ENCODE measurements at places on chromosomes 12 and 14.
A peak's percentile ranks its signal among the peaks of the same experiment; 100 is the strongest.

DNA sequence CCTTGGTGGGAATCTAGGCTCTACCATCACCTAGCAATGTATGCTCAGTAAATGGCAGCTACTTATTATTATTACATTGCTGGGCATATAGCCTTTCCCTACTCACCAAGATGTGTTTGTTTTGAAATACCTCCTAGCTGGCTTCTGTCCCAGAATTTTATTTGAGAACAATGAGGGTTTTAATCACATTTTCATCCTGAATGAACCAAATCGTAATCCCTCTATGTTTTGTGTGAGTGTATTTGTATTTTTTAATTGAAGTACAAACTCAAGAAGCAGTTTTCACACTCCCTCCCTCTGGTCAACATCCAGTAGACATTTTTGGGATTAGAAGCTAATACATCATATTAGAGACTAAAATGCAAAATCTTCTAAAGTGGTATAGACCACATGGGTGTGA lies 7.6 kb downstream of the SLC7A8 start:
- DNase-seq: no peak

GRCh38 chr14:84937449-84937848 lies 592.5 kb upstream of the FLRT2 start:
- no peak for DNase-seq

DNA sequence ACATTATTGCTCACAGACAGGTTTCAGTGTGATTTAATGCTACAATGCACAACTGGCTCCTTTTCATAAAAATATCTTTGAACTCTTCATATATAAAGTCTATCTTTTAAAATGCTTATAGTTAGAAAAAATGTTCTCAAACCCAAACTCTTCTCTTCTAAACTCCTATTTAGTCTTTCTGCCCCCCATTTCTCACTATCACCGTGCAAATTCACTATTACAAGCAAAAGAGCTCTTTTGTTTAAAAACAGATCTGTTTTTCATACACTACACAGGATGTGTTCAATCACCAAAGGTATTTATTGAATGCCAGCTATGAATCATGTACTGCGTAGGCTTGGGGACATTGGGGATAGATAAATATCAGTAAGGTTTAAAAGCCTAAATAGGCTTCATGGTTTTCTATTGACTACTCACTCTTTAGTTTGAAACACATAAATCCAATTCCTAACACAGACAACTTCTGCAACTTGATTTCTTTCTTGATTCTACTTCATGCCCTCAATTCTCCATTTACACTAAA lies 692.3 kb downstream of the C12orf50 start:
- DNase-seq: no peak

GRCh38 chr14:100350986-100351385 lies 27.8 kb downstream of the SLC25A47 start:
- no peak for DNase-seq

GRCh38 chr12:12734054-12734453 lies 16.9 kb downstream of the CDKN1B start:
- no peak for DNase-seq

- no peak for DNase-seq
These were observed 306.8 kb upstream of the LRFN5 start for GRCh38 chr14:41299924-41300323.

GRCh38 chr14:56268673-56269072 lies 150.5 kb downstream of the PELI2 start:
- no peak for DNase-seq

GRCh38 chr12:61385771-61386170 lies 874.4 kb upstream of the USP15 start:
- no peak for DNase-seq

DNA sequence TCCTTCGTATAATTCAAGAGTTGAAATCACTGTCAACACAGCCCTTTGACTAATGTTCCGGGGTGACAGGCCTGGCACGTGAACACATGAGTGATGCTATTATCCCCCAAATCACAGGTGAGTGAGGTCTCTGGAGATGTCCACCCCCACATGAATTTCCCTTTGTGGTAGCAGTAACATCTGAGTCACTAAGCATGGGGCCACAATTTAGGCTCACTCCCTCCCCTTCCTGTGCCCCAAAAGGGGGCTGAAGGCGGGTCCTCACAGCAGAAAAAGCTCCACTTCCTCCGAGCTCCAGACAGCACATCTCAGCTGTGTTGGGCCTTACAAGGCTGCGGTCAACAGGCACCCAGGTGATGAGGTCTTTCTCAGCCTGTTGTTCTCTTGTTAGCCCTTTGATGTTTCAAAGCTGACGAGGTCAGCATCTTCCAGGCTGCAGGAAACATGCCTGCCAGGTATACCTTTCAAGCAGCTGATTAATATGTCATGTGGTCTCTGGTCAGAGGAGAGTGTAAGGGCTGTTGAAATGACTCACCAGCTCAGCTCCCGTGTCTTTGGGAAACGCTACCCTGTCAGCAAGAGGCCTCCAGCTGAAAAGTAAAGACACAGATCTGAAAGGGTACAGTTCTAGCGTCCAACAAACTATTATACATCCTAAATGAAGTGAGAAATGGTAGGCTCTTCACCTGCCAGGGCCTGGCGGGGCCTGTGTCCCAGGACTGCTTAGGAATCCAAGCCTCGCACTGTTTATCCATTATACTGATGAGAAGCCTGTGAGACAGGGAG lies 107.3 kb downstream of the ZFP36L1 start:
- no peak for DNase-seq

DNA sequence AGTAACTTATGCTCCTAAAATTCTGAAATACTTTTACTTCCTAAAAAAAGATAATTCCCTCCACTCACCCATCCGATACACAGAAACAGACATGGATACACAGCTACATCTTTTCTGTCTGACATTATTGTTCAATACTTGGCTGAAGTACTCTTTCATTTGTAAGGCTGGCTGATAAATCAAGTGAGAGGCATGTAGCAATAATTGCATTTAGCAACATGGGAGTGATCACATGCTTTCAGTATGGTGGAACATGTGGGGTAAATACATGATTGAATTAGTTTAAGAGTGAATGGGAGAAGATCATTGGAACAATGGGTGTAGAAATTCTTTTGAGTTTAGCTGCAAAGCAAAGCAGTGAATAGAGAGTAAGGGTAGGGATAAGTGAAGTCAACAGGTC lies 25.6 kb downstream of the PTPRQ start:
- DNase-seq: no peak

GRCh38 chr14:32633224-32633859 lies 304.2 kb downstream of the AKAP6 start:
- no peak for DNase-seq

DNA sequence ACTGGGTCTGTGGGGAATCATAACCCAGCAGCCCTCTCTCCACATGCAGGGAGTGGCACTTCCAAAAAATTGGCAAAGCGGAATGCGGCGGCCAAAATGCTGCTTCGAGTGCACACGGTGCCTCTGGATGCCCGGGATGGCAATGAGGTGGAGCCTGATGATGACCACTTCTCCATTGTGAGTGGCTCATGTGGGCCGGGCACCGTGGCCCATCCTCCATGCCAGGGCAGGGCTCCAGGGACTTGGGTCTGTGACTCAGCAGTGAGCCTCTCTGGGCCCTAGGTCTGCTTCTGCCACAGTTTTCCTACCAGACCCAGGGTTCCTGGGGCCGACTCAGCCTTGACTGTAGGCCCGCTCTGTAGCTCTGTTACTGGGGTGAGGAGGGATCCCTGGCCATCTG lies 2.2 kb downstream of the NPFF start:
- no peak for DNase-seq

- no peak for DNase-seq
These were observed 11.3 kb downstream of the C14orf132 start for GRCh38 chr14:96050482-96050881.

DNA sequence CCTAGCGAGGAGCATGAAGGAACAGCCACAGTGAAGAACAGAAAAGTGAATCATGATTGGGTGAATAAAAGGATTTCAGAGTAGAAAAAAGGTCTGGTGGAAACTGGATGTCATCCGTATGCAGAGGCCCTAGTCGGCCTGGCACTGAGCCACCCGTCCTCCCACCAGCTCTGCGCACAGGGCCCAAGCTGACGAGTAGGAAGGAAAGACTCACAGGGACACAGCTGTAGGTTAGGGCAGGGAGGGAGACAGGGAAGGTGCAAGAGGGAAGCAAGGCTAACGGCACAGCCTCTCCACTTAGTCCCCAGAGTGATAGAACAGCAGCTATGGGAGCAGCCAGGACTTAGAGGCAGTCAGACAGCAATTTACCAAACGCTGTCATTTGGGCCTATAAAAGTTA lies 112.6 kb downstream of the KCNK10 start:
- no peak for DNase-seq

- DNase-seq: no peak
These were observed 80.1 kb upstream of the PDZRN4 start for GRCh38 chr12:41108032-41108431.

- DNase-seq: no peak
These were observed 14.0 kb downstream of the NPC2 start for GRCh38 chr14:74478996-74479635.

GRCh38 chr14:78278464-78279250 lies 108.5 kb downstream of the NRXN3 start:
- DNase-seq: no peak

- peak; percentile 39 for DNase-seq
These were observed 2.4 kb upstream of the GPRC5D start for GRCh38 chr12:12954356-12954755.

DNA sequence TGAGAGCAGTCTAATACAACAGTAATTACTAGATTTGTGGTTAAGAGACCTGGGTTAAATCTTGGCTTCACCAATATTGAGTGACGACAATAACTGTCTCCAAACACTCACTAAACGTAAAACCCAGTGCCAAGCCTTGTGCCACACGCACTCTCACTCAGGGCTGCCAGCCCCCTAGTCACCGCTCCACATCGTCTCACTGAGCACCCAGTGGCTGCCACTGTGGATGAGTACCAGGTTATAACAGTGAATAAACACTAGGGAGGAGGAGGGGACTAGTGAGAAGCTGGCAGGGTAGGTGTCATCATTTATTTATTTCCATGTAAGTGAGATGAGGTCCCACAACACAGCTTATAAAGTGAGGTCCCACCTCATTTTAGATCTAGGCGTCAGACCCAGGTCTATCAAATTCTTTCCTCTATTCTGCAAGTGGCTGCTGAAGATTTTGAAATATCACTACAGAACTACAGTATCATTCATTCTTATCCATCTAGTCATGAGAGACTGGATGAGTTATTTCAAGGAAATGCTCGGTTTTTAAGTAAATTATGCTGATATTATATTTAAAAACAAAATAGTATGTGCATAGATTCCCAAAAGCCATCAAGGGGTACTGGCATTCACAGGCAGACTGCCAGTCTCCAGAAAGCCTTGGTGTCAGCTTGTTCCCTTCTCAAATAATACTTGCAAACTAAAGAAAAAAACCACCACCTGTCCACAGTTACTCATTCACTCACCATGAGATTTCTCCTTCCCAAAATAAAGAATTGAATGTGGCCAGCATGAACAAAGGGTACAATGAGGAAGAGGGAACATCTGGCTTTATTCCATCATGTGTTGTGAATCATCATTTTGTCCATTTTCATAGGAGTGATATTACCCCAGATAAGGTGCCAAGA lies 84.0 kb downstream of the PTPN21 start:
- DNase-seq: peak; percentile 21

DNA sequence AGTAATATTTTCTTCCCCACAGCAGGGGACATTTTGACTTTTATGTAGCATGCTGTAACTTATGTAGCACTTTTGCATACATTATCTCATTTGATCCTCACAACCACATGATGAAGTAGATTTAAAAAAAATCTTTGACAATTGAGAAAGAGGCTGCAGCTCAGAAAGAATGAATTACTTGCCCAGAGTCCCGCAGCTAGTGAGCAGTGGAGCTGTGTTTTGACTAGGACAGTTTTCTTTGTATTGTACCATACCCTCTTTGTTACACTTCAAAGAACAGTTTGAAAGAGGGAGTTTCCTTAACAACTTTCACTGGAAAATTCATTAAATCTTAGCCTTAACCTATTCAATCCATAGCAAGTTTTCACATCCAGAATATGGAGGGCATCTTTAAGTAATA lies 58.6 kb downstream of the SYNE2 start:
- DNase-seq: no peak

GRCh38 chr12:52148464-52149181 lies 43.2 kb downstream of the KRT80 start:
- DNase-seq: no peak

DNA sequence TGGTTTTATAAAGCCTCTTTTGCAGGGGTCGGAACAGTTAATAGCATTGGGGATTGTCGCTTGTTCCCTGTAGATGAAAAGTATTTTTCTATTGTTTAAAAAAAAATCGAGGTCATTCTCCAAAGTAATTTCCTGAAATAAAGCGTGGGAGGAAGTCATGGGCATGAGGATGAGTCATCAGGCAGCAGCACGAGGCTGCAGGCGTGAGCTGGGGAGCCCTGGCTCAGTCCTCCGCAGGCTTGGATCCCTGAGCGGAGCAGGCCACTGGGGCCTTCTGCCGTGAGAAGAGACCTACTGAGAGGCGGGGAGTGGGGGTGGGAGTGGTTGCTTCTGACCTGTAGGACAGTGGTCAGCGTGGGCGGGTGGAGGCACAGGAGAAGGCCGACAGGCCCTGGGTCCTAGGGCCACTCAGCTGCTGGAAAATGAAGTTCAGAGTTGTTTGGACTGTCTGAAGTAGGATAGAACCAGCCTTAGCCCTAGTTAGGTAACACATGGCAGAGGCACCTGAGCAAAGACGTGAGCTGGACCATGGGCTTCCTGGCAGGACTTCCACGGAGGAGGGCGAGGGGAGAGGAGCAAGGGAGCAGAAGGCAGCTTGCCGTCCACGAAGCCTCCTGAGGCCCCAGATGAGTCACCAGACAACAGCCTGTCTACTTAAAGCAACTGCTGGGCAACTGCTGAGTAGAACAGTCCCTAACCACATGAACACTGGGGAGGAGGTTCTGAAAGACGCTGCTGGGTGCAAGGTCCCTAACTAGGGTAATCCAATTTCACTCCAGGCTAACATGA lies 21.1 kb upstream of the LGALS3 start:
- DNase-seq: peak; percentile 97

GRCh38 chr14:104133496-104133895 lies 4.9 kb upstream of the KIF26A start:
- DNase-seq: no peak

- DNase-seq: no peak
These were observed 140.3 kb downstream of the GCH1 start for GRCh38 chr14:54762296-54762695.

GRCh38 chr12:122533856-122534255 lies 6.8 kb downstream of the KNTC1 start:
- no peak for DNase-seq

- DNase-seq: peak; percentile 46
These were observed 1.2 kb upstream of the NEMF start for GRCh38 chr14:49853572-49854375.

- DNase-seq: no peak
These were observed 864.2 kb upstream of the MGAT4C start for GRCh38 chr12:87120440-87120839.

DNA sequence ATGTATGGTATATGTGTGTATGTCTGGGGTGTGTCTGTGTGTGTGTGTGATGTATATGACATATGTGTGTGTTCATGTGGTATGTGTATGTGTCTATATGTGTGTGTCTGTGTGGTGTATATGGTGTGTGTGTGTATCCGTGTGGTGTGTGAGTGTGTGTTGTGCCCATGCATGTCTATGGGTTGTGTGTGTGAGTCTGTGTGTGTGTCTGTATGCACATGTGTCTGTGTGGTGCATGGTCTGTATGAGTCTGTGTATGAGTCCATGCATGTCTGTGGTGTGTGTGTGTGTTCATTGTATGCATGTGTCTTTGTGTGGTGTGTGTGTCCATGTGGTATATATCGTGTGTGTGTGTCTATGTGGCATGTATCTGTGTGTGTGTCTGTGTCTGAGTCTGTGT lies 168.1 kb upstream of the GSC start:
- DNase-seq: no peak

- no peak for DNase-seq
These were observed 357.1 kb upstream of the SFSWAP start for GRCh38 chr12:131353826-131354225.
